ENCODE measurements at places on chromosomes 11 and 22. TPM values are rescaled to one million over a fixed set of nuclear protein-coding genes. Genes with fewer than 3 reads are reported as not detected.

NAT10 gene
- total RNA-seq, result 22.9 TPM

MPZL2 gene
- total RNA-seq, result not detected

TBX1 gene
- total RNA-seq, result under 0.01 TPM

SCUBE2 gene
- total RNA-seq, result 0.97 TPM

PVALB gene
- total RNA-seq, result not detected

TBC1D10A gene
- total RNA-seq, result 29.8 TPM

OMP gene
- total RNA-seq, result 1.6 TPM

TRIM49C gene
- total RNA-seq, result not detected

OR52I2 gene
- total RNA-seq, result not detected

CD3E gene
- not detected for total RNA-seq

KCNQ1OT1 gene
- 6.1 TPM for total RNA-seq

OR6A2 gene
- 0.32 TPM for total RNA-seq

PHLDA2 gene
- total RNA-seq, result 7.3 TPM

DERL3 gene
- 0.32 TPM for total RNA-seq

OR5AN1 gene
- total RNA-seq, result under 0.01 TPM

SCGB2A2 gene
- total RNA-seq, result not detected

SCN4B gene
- not detected for total RNA-seq

TP53AIP1 gene
- not detected for total RNA-seq

CRYAB gene
- 11.0 TPM for total RNA-seq

LPXN gene
- total RNA-seq, result 3.5 TPM

TRIM29 gene
- total RNA-seq, result 1.3 TPM

RBFOX2 gene
- total RNA-seq, result 174 TPM

FIBIN gene
- total RNA-seq, result 26.4 TPM

RAC2 gene
- total RNA-seq, result 8.1 TPM

ANKK1 gene
- total RNA-seq, result not detected

HTR3B gene
- not detected for total RNA-seq

KCNJ1 gene
- total RNA-seq, result not detected

TRIM49 gene
- total RNA-seq, result not detected

DEPDC5 gene
- 11.0 TPM for total RNA-seq

GP1BB gene
- 0.86 TPM for total RNA-seq

IFITM5 gene
- not detected for total RNA-seq

OTOG gene
- not detected for total RNA-seq

LMO1 gene
- total RNA-seq, result not detected

LARGE1 gene
- 15.5 TPM for total RNA-seq

MAPK8IP2 gene
- 0.43 TPM for total RNA-seq

FAM76B gene
- total RNA-seq, result 15.1 TPM

PRDM11 gene
- 6.5 TPM for total RNA-seq

MS4A4A gene
- total RNA-seq, result not detected

TESMIN gene
- 2.6 TPM for total RNA-seq

ALX4 gene
- not detected for total RNA-seq

RAB36 gene
- total RNA-seq, result 6.1 TPM

MRGPRE gene
- not detected for total RNA-seq

NCR3LG1 gene
- 16.8 TPM for total RNA-seq

NXPE1 gene
- total RNA-seq, result not detected

FXYD6 gene
- total RNA-seq, result not detected

NPAT gene
- total RNA-seq, result 15.8 TPM

GLYAT gene
- total RNA-seq, result not detected

RAB38 gene
- total RNA-seq, result 0.64 TPM

SAA4 gene
- total RNA-seq, result not detected

GALNT18 gene
- 5.2 TPM for total RNA-seq

CRYBB3 gene
- not detected for total RNA-seq

APOBEC3B gene
- 2.2 TPM for total RNA-seq
